ENCODE measurements at places on chromosomes 5 and 9.

DNA sequence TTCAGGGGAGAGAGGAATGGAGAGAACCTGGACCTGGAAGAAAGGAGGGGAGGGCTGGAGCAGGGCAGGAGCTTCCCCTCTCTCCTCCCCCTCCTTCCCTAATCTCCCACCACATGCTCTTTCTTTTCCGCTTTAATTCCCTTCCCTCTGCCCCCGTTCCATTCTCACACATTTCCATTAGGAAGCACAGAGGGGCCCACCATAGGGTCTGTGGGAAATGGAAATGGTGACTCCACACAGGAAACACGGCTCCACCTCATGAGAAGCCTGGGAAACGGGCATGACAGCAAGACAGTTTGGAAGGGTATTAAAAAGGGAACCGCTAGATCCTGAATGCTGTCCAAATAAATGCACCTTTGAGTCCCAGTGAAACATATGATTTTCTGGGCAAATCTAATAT, 64.9 kb upstream of the ENTREP1 start:
- DNase-seq: no peak

- no peak for DNase-seq
Observed at GRCh38 chr5:10595293-10595671, 31.4 kb downstream of the ANKRD33B start.

GRCh38 chr9:91488341-91488740, 64.7 kb upstream of the NFIL3 start:
- no peak for DNase-seq

- DNase-seq: no peak
Observed at GRCh38 chr9:113958556-113958955, 82.4 kb downstream of the ZNF618 start.

GRCh38 chr9:116944714-116945534, 257.8 kb downstream of the TRIM32 start:
- no peak for DNase-seq

DNA sequence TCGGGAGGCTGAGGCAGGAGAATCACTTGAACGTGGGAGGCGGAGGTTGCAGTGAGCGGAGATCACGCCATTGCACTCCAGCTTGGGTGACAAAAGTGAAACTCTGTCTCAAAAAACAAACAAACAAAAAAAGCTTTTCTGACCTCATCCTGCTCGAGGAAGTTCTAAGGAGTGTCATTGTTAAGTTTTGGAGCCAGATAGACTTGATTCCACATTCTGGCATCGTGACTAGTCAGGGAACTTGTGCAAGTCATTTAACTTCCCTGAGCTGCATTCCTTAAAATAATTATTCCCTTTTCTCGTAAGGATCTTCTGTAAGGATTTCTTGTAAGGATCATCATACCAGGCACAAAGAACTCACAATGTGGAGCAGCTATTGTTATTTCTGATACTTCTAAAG, 26.2 kb downstream of the SNX24 start:
- DNase-seq: no peak

DNA sequence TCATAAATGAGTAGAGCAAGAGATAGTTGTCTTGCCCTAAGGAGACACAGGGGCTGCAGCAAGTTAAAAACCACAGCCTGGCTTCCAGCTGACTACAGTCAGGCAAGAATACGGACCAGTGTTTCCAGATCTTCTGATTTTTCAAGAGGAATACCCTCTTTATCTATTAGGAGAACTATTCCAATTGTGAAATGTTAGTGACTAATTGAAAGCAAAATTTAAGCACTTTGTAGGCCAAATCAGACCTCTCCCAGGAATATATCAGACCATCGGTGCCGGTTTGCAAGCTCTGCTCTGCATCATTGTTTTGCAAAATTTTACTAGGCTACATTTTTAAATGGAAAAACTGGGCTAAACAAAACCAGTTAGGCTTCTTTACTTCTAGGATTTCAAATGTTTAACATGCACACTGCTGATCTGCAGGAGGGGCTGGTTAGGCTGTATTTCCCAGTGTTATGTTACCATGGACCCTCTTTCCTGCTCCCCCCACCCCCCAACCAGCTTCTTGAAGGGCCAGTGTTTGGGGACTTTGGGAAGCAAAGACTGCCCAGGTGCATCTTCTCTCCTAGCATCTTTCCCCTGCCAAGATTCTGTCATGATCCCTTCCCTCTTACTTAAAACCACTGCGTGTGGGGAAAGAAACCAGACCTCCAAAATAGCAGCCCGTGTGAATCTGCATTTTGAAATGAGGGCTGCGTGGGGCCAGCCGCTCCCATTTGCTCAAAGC, 1.1 kb upstream of the ARSI start:
- no peak for DNase-seq

DNA sequence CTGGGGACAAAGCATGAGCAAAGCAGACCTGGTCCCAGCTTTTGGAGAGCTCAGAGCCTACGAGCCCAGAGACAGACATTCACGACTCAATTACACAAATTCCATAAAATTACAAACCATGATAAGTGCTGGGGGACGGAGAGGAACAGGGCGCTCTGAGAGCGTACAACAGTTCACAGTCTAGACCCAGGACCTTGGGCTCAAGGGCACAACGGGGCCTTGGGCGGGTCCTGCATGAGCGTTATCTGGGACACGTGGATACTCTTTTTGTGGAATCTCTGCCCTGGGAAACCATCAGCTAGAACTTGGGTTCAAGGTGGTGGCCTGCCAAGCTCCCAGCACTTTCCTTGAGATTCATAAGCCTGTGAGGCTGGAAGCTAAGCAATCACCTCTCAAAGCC, 9.4 kb upstream of the ANXA6 start:
- DNase-seq: no peak

DNA sequence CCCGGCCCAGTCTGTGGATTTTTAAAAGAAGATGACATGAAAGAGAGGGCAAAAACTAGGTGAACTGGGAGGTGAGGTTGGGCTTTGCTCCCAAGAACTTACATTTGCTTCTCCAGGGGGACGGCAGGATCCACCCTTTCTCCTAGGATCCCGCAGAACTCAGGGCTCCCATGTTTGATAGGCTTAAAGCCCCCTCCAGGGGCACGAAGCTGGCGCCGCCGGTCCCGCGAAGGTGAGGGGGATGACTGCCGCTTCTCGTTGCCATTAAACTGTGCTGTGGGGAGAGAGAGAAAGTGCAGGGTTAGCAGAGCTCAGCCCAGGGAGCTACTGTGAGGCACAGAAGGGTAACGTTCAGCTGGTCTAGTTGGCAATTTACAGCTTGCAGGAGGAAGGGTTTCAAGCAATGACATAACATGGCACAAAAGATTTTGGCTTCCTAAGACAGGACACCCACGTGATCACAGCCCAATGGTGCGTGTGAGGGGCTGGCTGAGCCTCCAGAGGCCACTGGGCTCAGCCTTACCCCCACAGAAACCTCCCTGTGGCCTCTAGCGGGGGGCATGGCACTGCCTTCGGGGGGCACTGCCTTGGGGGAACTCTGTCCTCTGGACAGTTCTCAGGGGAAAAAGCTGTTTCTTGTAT, 52.0 kb upstream of the SLC25A51 start:
- DNase-seq: no peak

GRCh38 chr5:69024241-69024651, 69.6 kb upstream of the SLC30A5 start:
- no peak for DNase-seq

DNA sequence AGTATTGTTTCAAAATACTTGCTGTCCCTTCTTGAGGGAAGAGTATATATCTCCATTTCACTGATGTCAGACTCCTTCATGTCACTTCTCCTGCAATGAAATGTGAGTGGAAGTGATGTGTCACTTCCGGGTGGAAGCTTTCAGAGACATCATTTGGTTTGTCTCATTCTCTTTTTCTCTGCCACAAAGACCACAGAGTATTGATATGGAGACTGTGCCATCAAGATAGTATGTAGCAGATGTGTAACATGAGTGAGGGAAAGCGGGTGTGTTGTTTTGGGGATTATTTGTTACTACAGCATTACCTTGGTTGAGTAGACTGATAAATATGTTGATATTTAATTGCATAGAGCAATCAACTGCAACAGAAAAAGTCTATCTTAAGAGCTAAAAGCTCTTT, 169.8 kb downstream of the FBXL7 start:
- DNase-seq: no peak
